Tibial artery (tissue), 4 donors: ENCODE measurements at places on chromosomes 2 and 18.

DNA sequence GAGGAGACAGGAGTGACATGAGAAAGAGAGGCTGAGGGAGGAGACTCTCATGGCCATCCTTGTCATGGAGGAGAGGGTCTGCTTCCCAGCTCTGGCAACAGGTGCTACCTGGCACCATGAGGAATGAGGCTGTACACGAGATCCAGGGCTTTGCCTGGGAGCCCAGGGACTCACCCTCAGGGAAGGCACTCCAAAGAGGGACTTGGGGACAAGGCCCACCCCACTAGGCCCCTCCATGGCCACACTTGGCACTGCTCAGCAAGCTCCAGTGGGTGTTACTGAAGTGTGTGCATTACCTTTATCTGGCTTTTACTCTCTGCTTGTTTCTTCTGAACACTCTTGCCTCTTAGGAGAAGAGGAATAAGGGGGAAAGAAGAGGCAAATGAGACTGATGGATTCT is 2.7 kb downstream of the CFAP65 start:
- DNase-seq, result no peak

DNA sequence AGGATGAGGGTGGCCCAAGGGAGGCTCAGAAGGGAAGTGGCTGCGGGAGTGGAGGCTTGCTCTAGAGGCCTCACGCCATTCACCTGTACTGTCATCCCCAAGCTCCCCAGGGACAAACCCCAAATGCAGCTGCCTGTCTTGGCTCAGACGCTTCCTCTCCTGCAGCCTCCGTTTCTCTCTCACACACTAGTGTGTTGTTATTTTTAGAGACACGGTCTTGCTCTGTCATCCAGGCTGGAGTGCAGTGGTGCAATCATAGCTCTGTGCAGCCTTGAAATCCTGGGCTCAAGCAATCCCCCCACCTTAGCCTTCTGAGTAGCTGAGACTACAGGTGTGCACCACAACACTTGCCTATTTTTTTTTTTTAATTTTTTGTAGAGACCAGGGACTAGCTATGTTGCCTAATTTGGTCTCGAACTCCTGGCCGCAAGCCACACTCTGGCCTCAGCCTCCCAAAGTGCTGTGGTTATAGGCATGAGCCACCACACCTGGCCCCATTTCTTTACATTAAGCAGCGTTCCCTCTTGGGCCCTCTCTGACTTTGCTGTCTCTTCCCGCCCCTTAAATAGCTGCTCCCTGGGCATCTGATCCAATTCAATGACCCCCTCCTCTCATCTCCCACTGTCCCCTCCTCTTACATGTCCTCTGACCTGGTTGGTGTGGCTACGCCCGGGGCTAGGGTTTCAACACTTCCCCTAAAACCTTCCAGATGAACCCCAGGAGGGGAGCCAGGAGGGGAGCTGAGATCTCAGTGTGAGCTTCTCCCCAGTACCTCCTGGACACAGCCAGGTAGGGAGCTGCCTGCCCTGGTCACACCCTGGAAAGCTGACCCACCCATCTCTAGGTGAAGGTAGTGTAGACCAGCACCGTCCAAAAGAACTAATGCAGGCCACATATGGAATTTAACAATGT is 24.0 kb upstream of the LOXHD1 start:
- DNase-seq, result no peak

DNA sequence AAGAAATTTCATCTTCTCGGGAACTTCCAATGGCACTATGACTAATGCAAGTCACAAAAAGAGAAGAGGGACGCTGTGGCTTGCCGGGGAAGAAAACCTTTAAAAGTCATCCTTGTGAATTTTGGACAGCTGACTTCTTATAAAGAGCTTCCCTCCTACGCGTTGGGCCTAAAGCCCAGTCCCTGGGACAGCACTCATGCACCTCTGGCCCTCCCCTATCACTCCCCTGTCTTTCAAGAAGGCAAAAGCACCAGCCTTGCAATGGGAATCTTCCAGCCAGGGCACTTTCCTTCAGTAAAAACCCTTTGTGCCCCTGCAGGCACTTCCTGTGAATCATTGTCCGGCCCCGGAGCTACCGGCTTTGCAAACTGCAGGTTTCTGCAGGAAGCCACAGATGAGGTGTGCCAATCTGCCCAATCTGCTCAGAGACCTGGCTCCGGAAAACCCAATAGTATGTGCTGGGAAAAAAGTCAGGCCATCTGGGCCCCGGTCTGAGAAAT is 7.1 kb downstream of the MREG start:
- no peak for DNase-seq

GRCh38 chr2:113211226-113212105 is 37.7 kb downstream of the PSD4 start:
- peak; percentile 41 for DNase-seq

- DNase-seq, result no peak
Measured at GRCh38 chr2:226139759-226140158, 659.9 kb downstream of the IRS1 start.

- DNase-seq, result no peak
Measured at GRCh38 chr18:44597797-44598196, 82.9 kb upstream of the SETBP1 start.

DNA sequence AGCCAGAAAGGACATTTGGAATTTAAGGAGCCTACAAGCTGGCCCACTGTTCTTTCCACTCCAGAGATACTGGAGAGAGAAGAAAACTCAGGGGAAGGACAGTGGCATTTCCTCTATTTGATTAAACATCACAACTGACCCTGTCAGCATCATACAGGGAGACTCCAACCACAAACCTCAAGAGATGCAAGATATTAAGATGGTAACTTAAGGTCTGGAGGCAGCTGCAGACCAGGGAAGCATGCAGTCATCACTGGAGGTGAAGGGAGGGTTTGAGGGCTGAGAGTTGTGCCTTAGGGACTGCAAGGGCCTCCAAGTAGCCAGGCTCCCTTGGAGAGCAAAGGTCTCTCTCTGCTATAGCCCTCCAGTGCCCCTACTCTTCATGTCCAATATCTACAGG is 67.4 kb downstream of the RNF152 start:
- DNase-seq, result no peak

DNA sequence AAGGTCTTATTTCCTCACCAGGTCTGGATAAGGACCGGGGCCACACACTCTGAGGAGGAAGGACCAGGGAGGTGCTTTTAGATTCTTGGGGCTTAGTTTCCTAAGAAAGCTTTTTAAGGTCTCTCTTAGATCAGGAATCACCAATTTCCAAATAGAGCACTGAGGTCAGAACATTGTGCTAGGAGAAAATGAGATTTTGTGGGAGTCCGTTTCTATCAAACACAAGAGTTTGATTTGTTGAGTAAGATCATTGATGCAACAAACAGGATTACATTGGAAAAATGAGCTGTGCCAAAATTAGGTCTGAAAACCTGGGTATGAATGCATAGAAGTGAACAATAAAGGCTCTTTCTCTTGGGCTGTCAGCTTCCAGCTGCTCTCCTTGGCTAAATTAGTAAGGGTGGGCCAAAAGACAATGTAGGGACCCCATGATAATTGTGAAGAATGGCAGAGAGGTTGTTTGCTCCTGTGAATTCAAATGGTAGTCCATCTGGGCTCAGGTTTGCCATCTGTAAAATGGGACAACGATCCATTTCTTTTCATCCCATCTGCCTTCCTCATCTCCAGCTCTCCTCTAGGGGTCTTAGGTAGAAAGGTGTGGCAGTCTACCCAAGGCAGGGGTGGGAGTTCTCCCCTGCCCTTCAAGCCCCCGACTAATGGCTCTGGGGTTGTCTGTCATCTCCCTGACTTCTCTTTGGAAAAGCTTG is 20.0 kb downstream of the IGFBP2 start:
- DNase-seq, result no peak

DNA sequence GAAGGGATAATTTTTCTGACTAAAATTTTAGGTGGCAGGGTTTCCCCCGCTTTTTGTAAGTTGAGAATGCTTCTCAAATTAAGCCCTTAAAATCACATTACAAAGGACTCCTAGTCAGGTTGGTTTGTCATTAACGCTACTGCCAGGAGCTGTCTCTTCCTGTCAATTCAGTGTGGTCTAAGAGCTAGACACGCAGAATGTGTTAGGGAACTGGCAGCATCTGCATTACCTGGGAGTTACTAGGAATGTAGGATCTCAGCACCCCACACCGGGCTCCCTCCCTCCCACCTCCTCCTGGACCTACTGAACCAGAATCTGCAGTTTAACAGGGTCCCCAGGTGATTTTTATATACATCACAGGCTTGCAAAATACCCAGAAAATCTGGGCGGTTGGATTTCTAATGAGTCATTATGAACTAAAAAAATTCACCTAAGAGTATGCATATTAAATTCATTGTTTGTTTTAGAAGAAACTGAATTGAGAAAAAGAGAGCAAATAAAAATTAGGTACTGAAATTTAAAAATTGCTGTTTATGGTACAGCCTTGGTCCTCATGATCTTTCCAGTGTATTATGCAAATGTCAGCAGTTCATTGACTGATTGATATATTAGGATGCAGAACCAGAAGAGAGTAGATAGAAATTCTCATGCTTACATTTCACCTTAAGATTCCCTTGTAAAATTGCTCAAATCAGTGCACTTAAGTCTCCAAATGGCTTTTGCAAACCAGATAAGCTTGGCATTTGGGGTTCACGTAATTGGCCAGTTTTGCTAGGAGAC is 130.9 kb upstream of the ITGA6 start:
- no peak for DNase-seq

GRCh38 chr2:75180476-75180875 is 18.8 kb downstream of the TACR1 start:
- DNase-seq, result no peak

DNA sequence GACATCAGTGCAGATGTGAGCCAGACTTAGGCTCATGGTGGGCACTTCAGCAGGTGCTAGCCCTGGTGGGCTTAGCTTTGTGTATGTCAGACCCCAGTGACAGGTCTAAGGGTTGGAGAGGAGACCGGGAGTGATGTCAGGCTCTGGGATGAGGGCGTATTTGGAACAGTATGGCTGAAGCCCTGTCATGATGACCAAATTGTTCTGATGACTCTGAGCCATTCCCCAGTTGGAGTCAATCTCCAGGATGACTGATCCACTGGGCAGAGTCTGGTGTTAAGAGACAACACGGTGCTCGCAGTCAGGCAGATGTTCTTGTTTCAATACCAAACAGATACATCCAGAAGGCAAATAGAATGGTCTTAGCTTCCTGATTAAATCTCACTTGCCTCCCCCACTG is 241.5 kb downstream of the SOX11 start:
- DNase-seq, result no peak

DNA sequence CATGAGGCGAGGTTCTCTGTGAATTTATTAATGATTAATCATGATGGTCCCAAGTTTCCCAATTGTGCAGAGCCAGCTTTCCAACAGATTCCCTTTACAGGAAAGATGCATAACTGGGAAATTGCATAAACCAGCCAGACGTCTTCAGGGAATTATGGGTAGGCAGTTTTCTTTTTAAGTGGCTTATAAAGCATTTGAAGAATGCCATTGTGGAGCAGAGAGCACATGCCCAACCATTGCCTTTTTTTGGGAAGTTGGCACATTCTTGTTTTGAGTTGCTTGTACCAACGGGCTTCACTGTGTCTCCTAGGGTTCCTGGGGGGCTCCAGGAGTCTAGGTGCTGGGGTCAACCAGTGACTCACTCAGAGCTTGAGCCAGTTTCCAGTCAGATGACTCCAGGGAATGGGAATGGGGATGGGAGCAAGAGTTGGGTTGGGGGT is 231.7 kb upstream of the FOSL2 start:
- DNase-seq, result no peak

DNA sequence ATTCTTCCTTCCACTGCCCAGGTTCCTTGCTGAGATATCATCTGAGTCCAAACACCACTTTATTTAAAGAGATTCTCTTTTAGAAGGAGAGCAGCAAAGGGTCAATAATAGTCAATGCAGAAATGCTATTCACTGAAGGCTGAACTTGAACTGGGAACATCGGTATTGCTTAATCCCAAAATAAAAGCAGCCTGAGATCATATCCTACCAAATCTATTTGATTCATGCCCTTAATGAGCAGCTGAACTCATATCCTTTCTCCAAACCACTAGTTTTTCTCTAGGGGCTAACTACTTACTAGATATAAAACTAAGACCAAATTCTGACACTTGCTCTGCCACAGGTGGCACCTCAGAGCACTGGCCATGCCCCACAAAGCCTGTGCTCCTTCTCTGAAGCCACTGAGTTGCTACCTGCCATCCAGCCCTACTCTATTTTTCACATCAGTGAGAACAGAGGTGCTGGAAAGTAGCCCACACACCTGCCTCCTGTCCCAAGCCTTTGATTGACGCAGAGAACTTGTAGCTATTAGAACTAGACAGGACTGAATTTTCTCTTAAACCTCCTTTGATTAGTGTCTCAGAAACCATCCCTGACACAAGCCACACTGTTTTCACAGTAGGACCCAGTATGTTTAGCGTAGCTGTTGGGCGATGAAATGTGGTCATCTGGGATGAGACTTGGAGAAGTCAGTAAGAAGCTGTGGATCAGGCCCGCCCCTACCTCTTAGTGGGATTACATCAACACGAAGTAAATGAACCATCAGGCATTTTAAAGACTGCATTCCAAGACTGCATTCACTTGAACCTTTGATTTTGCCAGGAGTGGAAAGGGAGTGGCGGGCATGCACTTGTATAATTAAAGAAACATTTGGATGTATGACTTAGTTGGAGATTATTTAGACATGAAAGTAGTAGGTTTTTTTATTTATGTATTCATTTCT is 124.3 kb downstream of the RBMS1 start:
- no peak for DNase-seq

GRCh38 chr2:241282555-241282954 is 32.9 kb downstream of the HDLBP start:
- DNase-seq, result no peak

DNA sequence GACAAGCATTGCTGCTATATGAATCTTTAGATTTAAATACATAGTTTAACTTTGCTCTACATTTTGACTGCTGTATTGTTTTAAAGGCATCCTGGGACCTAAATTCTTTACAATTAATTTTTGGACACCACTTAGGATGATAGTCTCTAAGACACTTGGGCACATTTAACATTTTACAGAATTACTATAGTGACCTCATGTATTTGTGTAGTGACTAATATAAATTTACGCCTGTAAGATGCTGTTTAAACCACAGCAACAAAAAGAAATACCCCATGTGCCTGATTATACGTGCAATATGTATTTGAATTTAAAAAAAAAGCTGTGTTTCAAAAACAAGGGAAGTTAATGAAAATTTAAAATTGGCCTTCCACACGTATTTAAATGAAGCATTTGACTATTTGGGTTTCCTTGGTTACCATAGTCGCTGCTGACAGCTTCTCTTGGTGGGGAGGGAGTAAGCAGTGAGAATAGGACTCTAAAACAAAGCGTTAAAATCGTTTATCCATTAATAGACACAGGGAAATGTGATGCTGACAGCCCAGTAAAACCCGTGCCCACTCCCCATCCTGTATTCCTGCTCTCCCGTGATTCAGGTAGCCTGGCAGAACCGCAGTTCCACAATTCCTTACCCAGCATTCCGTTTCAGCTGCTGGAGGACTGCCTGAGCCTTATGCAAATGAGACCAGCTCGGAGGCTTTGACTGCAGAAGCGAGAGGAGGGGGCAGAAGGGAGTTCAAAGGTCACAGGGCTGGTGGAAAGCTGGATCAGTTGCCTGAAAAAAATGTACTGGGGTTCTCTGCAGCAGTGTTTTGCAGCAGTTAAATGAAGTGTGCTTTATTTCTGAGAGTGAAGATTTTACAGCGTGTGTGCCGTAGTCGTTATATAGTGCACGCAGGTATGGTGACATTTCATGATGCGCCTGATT is 104.3 kb downstream of the CSRNP3 start:
- DNase-seq, result peak; percentile 19
